ENCODE measurements at places on chromosomes 1 and 21.

DNA sequence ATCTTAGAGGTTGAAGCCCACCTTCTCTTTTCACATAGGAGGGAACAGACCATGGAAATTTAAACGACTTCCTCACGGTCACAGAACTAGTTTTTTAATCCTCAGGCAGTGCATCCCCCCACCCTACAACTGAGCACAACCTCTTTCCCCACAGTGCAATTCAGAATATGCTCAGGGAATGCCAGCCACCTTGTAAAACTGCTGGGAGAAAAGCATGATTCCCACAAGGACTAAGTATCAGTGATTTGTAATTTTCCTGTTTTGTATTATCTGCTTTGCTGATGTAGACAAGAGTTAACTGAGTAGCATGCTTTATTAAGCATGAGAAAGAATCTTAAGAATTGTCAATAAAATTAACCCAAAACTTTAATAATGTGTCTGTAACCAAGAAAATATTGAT, 23.8 kb downstream of the TMEM50A start:
- DNase-seq = no peak

- peak; percentile 65 for DNase-seq
These were observed 3.7 kb downstream of the FASLG start for GRCh38 chr1:172662464-172663109.

- DNase-seq = no peak
These were observed 2.0 kb upstream of the CCN1 start for GRCh38 chr1:85578321-85579295.

- DNase-seq = no peak
These were observed 140.7 kb downstream of the NOS1AP start for GRCh38 chr1:162210196-162210595.

GRCh38 chr1:94871031-94871430, 50.9 kb downstream of the SLC44A3 start:
- DNase-seq = no peak

- DNase-seq = no peak
These were observed 22.3 kb downstream of the FOXJ3 start for GRCh38 chr1:42312576-42313212.

DNA sequence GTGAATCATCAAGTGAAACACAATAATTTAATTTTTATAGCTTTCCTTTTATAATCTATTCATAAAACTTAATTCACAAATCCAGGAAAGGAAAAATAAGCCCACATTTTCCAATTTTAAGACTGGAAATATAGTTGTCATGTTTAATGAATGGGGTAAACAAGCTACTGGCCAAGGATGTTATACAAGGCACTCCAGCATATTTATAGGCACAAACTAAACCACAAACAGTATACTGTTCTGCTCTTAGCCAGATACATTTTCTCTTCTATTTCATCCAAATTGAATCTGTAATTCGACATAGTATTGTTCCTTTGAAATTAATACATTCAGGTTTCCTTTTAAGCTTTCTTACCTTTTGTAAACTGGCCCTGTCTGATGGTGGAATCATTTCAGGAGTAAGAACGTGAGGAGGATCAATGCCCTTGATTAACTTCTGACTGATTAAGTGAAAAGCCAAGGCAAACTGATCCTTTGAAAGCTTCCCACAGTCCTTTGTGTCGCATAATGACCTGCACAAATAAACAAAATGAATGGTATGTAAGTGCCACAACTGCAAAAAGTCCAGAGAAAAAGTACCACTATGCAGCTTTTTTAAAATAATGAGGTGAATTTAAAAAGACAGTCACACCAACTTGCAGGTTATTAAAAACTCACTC, 74.4 kb downstream of the EPS15 start:
- no peak for DNase-seq

DNA sequence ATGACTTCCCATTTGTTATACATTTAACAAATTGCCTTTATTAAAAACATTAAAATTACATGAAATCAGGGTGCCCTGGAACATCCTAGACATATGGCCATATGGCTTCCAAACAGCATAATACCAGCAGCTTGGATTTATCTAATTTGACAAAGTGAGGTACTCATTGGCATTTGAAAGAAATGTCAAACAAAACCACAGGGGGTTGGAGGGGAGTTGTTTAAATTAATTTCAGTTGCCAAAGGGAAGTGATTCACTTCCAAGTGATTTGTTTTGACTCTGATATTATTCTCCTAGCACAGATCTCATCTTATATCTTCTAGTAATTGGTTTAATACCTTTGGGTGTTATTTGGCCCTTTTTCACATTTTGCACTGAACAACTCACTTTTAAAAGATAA, 24.5 kb upstream of the POU2F1 start:
- DNase-seq = no peak

GRCh38 chr1:162973381-162973795, 95.8 kb upstream of the RGS4 start:
- no peak for DNase-seq

DNA sequence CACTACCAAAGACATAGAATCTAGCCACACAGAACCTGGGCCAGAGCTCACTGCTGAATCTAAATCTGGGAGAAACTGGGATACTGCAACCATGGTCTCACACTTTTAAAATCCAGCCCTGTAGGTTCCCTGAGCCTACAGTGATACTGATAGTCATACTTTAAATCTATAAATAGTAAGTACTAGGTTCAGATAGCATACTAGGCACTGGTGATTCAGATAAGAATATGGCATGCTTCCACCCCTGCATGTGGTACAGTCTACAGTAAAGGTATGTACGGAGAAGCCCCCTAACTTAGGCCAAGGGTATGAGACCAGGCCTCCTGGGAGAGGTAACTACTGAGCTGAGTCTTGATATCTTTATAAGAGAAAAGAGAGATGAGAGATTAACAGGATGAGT, 193.3 kb upstream of the HMGB4 start:
- DNase-seq = no peak

- peak; percentile 85 for DNase-seq
These were observed 73.2 kb upstream of the ABCG1 start for GRCh38 chr21:42145569-42146272.

DNA sequence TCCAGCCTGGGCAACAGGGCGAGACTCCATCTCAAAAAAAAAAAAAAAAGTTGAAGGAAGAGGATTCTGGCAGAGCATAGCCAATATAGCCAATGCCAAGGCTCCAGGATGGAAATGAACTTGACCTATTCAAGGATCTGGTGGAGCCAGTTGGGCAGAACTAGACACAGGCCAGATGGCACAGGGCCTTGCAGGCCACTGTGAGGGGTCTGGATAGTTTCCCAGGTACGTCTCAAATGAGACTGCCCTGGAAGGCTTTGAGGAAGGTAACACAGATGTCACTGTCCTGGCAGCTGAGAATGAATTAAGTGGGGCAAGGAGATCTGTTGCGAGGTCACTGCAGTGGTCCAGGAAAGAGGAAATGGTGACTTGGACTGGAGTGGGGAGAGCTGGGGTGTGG, 12.0 kb upstream of the ARHGEF19 start:
- DNase-seq = no peak

- no peak for DNase-seq
These were observed 146.4 kb downstream of the FOXD2 start for GRCh38 chr1:47584249-47584648.

GRCh38 chr1:180633057-180634056, 1.5 kb downstream of the XPR1 start:
- DNase-seq = no peak

DNA sequence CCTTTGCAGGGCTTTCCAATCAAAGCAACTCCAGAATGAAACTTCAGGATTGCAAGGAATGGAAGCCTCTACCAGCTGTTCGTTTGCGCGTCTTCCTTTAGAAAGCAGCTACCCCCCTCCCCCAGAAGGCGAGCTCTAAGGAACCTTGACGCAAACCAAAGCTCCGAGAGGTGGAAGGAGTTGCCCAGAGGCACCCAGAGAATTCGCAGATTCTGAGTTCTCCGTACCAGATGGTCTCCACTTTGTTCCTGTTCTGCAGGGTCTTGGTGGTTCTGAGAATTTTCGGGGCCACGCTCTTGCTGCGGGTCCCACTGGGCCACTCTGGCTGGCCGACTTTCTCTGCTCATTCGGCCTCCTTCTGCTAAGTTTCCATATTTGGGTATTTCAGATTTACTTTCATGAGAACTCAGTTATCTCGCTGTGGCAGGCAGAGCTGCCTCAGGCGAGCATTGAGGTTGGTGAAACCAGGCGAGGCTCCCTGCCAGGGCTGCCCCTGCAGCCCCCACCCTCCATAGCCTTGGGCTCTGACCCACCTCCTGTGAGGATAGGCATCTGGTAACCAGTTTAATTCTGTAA, 801 bp downstream of the TRAF5 start:
- DNase-seq = no peak

- no peak for DNase-seq
These were observed 26.6 kb upstream of the LRRN2 start for GRCh38 chr1:204711947-204712701.

DNA sequence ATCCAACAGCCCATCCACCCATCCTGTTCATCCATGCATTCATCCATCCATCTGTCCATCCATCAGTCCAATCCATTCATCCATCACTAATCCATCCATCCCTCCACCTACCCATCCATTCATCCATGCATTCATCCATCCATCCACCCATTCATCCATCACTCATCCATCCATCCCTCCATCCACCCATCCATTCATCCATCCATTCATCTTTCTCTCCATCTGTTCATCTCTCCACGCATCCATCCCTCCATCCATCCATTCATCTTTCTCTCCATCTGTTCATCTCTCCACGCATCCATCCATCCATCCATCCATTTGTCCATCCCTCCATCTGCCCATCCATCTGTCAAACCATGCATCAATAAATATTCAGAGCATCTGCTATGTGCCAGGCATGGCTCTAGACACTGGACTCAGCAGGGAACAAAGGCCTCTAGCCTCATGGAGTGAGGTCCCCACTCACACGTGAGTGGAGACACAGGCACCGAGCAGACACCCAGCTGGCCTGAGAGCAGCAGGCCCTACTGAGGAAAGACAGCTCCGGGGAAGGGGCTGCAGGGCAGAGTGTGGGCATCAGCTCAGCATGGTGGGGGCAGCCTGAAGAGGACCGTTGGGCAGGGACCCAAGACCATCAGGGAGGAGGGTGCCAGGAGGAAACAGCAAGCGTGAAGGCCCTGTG, 9.6 kb downstream of the KRTAP10-1 start:
- no peak for DNase-seq

- no peak for DNase-seq
These were observed 171.3 kb downstream of the HHAT start for GRCh38 chr1:210499956-210500355.

- DNase-seq = no peak
These were observed 22.0 kb downstream of the SLC37A1 start for GRCh38 chr21:42535602-42536171.

- DNase-seq = peak; percentile 92
These were observed 15.7 kb downstream of the ABCG1 start for GRCh38 chr21:42234464-42235241.

DNA sequence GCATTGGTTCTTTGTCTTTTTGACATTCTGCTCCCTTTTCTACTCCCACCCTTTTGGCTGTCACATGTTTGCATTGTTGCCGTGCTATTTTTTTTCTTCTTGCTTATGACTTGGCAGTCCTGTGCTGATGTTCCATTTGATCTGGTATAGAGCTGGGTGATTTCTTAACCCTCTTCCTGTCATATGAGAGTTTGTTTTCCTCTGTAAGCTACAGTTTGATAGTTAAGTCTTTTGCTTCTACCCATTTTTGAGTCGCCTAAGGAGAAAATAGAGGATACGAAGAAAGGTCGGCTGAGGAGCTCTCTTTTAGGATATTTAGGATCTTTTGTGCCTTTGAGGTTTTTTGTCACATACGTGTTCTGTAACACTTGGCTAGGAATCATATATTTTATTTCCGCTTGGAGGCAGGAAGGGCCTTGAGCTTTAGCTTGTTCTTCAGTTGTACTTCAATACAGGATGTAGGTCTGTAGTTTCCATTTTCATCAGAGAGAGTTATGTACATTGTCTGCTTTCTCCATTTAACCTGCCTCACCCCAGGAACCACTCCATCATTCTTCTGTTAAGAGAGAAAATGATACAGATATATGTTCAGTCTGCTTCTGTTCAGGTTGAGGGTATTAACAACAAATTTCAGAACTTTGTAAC, 150.7 kb downstream of the BACH1 start:
- no peak for DNase-seq

DNA sequence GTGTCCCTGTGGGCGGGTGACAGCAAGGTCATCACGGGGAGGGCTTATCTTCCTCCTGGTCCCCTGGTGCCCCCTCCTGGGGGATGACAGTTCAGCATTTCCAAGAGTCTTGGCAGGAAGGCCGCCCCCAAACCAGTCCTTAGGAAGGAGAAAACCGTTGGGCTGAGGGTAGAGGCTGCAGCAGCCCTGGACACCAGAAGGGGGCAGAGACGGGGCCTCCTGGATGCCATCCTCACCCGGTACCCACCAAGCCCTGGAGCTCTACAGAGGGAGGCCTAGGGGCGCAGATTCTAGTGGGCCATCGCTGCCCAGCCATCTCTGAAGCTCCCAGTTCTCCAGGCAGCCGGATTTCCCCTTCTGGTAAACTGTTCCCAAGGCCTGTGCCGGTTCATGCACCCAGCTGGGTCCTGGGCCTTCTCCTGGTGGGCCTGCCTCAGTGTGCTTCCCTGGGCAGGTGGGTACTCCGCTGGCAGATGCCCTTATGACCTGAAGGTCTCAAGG, 14.8 kb upstream of the ZNF669 start:
- peak; percentile 57 for DNase-seq

- no peak for DNase-seq
These were observed 125.4 kb upstream of the TMEM51 start for GRCh38 chr1:15028102-15028501.

DNA sequence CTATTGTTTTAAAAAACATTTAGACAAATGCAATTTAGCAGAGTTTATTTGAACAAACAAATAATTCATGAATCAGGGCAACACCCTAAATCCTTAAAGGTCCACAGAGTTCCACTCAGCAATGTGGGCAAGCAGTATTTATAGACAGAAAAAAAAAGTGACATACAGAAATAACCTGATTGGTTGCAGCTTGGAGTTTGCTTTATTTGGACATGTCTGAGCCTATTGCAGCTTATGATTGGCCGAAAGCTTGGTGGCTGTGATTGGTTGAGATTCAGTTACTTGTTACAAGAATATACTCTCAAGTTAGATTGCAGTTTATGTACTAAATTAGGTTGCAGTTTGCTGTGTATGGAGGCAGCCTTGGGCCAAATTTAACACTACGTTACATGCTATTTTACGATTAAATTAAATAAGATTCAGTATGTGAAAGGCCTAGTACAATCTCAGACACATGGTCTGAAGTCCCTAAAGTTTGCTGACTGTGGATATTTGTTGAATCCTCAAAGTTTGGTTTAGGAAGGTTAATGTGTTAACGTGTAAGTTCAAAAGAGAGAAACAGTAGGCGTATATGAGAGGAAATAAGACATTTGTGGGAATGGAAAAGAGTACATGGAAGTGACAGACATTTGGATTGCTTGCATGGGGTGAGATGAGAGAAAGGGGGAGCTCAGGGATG, 6.9 kb upstream of the CAMSAP2 start:
- no peak for DNase-seq

DNA sequence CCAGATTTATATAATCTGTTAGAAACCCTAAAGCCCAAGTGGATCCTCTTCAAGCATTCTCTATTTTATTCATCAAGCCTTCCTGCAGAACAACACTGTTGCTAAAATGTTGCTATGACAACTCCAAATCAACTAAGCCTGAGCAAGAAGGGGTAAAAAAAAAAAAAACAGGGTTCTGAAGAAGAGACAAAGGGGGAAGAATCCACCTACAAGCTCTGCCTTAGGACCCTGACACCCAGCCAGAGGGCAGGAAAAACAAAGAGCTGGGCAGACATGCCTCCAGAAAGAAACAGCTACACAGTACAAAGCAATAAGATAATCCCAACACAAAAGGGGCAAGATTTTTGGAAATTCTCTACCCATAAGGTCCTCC, 1.3 kb downstream of the USF1 start:
- no peak for DNase-seq

GRCh38 chr1:213985209-213986019, 2.4 kb upstream of the PROX1 start:
- no peak for DNase-seq

All from K562 (cell line).